Activated T-cell treated with anti-CD3 and anti-CD28 coated beads for 48 hours (primary cell): ENCODE measurements at places on chromosomes 11 and 22.

DNA sequence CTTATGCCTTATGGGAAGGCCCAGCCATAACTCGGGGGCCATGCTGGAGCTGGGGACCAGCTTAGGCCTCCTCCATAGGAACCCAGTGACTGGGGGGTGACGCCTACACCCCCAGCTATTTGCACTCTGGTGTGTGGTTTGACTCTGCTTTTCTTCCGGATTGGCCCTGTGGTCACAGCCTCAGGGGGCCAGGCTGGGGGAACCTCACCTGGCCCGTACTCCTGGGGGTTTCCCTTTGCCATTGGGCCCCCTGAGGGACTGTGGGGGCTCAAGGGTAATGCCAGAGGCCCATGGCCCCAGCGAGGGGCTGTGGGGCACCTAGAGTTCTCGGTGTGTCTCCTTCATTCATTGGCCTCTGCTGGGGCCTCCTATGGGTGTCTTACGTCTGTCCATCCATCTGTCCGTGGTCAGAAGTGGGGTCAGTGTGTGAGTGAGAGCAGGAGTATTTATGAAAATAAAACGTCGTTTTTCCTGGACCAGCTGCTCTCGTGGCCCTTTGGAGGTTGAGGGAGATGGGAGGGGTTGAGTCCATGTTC lies 6.3 kb upstream of the SH3BP1 start:
- DNase-seq = no peak

GRCh38 chr22:41782316-41782715 lies 18.2 kb upstream of the CCDC134 start:
- no peak for DNase-seq

DNA sequence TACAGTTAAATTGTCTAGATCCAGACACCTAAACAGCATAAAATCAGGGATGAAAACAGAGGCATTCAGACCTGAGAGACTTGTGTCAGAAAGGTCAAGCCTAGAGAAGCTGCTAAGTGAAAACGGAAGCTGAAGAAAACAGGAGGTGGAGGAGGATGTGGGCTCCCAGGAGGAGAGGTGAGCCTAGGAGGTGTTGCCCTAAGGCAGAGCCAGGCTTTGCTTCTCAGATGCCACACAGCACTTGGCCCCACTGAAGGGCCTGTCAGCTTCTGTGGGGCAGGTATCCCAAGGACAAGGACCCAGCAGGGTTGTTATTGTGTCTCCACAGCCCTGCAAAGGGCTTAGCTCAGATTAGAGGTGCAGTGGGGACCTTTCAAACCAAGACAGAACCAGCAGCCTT lies 14.4 kb downstream of the UFD1 start:
- no peak for DNase-seq

DNA sequence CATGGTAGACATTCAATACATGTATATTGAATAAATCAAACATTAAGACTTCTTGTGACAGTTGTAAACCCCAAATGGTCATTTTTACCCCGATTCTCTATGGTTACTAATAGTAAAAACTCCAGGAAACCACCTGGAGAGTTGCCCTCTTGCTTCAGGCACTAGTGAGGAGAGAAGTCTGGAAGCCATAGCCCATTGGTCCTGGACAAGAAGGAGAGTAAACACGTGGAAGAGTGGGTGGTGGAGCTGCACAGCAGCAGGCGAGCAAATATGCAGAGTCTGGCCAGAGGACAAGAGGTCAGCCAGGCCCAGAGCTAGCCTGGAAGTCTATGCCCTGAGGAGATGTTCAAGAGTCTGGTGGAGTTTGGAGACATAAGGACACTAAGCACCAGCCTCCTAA lies 17.7 kb downstream of the DCHS1 start:
- DNase-seq = no peak

DNA sequence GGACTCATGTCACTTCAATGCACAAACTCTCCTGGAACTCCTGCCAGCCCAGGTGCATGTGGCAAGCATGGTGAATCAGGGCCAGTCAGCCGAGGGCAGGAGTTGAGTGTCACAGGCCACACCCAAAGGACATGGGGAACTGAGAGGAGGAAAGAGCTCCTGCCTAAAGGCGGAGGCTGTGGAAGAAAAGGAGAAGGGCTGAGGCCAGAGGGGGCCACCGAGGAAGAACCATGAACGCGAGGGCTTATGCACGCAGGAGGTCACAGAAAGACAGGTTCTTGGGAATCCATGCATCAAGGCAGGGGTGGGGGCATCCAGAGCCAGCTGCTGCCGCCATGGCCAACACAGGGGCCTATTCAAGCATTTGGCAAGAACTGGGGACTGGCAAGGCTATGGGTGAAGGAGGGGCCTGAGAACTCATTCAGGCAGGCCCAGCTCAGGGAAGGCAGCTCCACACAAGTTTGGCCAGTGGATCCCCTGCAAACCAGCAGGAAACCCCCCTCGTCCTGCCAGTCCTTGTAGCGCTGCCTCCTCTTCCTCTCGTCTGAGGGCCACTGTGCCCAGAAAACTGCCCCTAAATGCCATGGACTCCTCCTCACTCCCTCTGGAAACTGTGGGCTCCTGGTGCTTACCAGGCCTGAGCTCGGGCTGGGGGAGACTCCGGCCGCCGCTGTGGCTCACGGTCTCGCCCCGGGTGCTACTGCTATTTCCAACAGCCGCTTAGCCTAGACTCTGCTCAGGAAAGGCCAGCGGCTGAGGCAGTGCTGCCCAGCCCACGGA lies 15.4 kb downstream of the PPM1F start:
- no peak for DNase-seq

DNA sequence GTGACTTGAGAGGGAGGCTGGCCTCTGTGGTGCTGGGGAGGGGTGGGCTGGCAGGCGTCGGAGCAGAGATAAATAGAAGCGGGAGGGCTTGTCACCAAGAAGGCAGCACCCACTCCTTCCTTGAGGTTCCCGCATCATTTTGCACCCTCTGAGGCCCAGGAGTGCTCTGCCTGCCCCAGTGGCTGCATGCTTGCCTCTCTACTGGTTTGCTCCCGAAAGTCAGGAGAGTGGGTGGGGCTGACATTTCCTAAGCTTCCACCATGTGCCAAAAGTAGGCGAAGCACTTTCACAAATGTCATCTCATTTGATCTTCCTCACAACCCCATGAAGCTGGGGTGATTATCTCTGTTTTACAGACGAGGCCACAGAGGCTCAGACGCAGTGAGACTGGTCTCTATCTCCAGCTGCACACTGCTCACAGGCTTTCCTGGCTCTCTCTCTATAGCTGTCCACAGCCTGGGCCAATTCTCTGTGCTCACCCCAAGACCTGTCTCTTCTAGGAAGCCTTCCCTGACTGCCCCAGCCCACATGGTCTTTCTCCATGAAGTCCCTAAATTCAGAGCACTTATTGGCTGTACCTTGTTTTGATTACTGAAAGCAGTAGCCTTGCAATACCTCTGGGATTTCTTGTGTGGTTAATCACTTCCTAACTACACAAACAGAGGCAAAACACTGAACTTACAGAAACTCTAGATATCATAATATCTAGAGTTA lies 2.6 kb upstream of the UCP3 start:
- peak; percentile 60 for DNase-seq

DNA sequence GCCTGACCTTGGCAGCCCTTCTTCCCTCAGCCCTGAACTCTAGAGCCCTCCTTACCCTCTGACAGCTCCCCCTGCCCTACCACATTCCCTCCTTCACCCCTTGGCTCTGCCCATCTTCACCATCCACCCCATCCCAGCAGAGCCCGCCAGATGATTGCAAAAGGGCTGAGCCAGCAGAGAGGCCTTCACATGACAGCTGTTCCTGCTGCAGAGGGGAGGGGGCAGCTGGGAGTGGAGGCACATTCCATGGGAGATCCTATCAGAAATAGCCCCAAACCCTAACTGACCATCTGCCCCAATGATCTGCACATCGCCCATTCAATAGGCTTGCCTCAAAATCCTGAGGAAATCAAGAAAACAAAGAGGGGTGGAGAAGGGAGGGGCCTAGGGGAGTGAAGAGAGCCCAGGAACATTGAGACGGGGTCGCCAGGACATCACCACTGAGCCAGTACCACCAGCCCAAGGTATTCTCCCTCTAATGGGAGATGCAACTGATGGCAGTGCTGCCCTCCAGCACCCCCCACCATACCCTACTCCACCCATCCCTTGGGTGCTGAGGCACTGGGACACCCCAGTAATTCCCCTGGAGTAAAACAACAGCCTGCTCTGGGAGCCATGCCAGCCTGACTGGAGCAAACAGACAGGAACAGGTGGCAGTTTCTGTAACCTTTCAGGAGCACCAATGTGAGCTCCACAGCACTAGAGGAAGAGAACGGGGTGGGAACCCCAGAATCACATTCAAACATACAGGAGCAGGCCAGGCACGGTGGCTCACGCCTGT lies 8.0 kb upstream of the AHNAK start:
- no peak for DNase-seq

GRCh38 chr11:23359297-23359696 lies 499.0 kb upstream of the CCDC179 start:
- DNase-seq = no peak

DNA sequence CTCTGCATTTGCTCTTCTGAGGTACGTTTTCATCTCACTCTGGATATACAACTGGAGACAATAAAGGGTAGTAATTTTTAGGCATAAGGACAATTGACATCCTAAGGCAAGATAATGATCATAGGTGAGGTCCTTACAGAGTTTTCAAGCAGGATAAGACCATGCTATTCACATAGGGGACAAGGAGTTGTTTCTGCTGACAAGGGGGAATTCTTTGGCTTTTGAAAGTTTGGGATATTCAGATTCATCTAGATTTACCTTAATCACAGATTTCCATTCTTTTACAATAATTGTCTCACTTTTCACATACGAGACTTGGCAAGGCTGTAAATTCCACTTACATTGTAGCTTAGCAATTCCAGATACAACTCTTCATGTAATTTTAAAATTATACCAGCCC lies 256.2 kb downstream of the AASDHPPT start:
- DNase-seq = no peak

GRCh38 chr11:128458321-128458720 lies 129.0 kb downstream of the ETS1 start:
- no peak for DNase-seq

DNA sequence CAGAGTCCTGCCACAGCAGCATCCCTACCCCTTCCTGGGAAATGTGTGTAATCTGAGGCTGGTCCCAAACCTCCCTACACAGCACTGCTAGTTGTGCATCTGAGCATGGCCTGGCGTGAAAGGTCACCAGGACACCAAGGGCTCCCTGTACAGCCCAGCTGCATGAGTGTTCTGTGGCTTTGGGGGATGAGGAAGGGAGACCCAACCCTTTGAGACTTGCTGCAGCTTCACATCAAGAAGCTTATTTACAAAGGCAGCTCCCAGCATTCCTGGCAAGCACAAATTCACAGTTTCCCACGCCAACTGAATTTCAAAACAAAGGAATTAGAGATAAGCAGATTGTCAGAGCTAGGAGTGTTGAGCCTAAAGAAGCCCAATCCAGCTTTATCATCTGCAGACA lies 32.2 kb downstream of the CSNK2A3 start:
- DNase-seq = no peak

GRCh38 chr22:36360871-36361383 lies 26.8 kb downstream of the MYH9 start:
- no peak for DNase-seq

GRCh38 chr11:72446929-72447769 lies 12.8 kb upstream of the CLPB start:
- DNase-seq = no peak

DNA sequence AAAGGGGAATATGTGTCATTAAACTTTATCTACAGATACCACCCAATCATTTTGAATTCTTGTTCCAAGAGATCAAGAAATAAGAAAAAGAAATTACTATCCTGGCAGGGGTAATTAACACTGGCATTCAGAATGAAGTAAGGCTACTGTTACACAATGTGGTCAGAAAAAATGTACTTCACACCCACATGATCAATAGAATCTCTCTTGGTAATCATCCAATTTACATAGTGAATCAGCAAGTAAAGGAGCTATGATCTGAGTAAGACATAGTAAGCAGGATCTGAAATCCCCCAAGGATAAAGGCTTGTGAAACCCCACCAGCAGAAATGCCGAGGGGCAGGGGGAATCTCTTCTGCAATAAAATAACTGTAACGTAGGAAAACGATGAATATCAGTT lies 466.5 kb downstream of the FAM181B start:
- DNase-seq = no peak

DNA sequence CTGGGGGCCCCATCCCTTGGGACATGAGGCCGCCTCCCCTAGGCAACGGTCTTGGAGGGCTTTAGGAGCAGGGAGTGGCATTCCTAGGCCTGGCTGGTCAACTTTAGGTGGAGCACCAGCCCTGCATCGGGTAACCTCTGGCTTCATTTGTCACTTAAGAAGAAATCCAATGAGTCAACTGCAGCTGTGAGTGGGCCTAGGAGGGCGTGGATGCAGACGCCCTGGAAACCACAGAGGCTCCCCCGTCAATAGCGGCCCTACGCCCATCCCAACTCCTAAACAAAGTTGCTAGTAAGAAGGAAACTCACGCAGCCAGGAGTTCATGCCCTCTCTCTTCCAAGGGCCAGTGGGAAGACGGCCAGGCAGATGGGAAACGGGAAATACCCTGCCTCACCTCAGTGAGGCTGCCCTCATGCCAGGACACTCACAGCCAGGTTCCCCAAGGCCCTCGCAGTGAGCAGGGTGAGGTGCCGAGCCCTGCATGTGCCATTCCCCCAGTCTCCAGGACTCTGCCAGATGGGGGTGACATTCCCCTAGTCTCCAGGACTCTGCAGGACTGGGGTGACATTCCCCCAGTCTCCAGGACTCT lies 20.8 kb downstream of the BID start:
- no peak for DNase-seq

DNA sequence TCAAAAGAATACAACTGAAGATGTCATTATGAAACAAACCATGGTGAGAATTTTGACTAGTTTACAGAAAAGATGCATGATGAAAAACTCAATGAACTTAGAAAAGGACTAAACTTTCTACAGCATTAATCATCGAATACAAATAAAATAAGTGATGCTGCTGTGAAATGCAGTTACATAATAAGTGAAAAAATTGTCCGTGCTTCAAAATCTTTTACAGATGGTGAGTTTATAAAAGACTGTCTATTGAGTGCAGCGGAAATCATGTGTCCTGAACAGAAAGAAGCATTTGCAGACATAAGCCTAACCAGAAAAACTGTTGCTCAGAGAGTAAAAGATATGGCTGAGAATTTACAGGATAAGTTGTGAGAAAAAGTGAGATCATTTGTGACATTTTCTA lies 33.8 kb downstream of the NEAT1 start:
- no peak for DNase-seq

- no peak for DNase-seq
Observed at GRCh38 chr11:80255021-80255420, 814.2 kb upstream of the TENM4 start.

- DNase-seq = no peak
Observed at GRCh38 chr11:30433831-30434230, 110.9 kb downstream of the ARL14EP start.

DNA sequence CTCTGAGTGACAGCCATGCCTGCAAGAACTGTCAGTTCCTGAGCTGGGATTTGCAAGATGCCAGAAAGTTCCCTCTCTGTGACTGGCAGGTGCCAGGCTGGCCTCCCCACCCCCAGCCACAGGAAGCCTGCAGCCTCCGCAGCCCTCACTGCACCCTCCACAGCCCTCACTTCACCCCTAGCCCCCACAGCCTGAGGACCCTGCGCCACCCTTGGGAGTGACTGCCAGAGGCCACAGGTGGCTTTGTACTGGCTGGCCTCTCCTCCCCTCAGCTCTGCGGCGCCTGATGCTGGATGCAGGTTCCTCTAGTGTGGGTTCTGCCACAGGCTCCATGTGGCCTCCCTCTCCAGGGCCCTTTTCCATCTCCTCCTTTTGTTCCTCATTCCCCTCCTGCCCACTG lies 28.7 kb downstream of the MPPED1 start:
- no peak for DNase-seq

GRCh38 chr11:33197915-33198727 lies 36.8 kb upstream of the CSTF3 start:
- no peak for DNase-seq

GRCh38 chr11:10641177-10641911 lies 52.2 kb downstream of the IRAG1 start:
- no peak for DNase-seq
